ENCODE measurements at places on chromosomes 4 and X.

- no peak for DNase-seq
Observed at GRCh38 chr4:1285151-1285789, 4.4 kb upstream of the MAEA start.

GRCh38 chrX:105463473-105463872 is 243.0 kb upstream of the TEX13A start:
- no peak for DNase-seq

DNA sequence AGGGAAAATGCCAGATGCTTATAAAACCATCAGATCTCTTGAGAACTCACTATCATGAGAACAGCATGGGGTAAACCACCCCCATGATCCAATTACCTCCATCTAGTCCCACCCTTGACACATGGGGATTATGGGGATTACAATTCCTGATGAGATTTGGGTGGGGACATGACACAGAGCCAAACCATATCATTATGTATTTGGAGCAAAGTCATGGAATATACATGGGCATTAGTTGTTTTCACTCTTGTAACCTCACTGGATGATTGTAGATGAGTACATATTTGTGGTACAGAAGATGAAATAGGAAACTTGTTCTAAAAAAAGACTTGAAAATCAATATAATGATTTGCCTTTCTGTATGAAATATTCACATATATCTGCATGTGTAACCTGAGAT is 674.5 kb upstream of the BOD1L1 start:
- DNase-seq: no peak

- peak; percentile 93 for DNase-seq
Observed at GRCh38 chr4:80073473-80074008, 512 bp upstream of the ANTXR2 start.

- no peak for DNase-seq
Observed at GRCh38 chr4:31104043-31104442, 383.9 kb downstream of the PCDH7 start.

GRCh38 chrX:19799319-19800182 is 87.8 kb downstream of the SH3KBP1 start:
- DNase-seq: peak; percentile 33

- peak; percentile 85 for DNase-seq
Observed at GRCh38 chr4:56217343-56217890, 169.9 kb downstream of the AASDH start.

GRCh38 chrX:154093965-154094364 is 3.6 kb downstream of the MECP2 start:
- DNase-seq: no peak

- DNase-seq: no peak
Observed at GRCh38 chrX:84182516-84182915, 5.5 kb downstream of the RPS6KA6 start.

DNA sequence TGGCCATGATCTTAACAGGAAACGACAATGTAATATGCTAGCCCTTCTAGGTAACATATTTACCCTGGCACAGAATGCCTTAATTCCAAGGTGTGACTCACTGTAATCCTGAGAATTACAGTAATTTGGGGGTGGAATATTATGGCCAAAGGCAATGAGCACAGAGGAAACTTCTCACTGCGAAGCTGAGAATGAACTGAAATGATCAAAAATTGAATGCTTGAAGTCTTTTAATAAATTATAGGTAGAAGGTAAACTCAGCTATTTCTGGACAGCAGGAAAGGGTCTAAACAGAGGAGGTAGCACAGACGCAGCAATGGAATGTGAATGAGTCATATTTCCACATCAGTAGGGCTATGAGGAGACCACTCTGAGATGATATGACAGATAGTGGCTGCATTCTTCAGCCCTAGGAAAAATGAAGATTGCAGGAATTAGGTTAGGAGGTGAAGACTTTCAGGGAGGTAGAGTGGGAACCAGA is 312.6 kb downstream of the PACRGL start:
- no peak for DNase-seq

- no peak for DNase-seq
Observed at GRCh38 chr4:7395645-7396044, 39.1 kb downstream of the PSAPL1 start.

GRCh38 chrX:38935561-38935960 is 134.3 kb downstream of the MID1IP1 start:
- DNase-seq: no peak

GRCh38 chr4:2939383-2940243 is 23.6 kb downstream of the NOP14 start:
- no peak for DNase-seq

- DNase-seq: no peak
Observed at GRCh38 chr4:137125011-137125410, 407.3 kb downstream of the PCDH18 start.

DNA sequence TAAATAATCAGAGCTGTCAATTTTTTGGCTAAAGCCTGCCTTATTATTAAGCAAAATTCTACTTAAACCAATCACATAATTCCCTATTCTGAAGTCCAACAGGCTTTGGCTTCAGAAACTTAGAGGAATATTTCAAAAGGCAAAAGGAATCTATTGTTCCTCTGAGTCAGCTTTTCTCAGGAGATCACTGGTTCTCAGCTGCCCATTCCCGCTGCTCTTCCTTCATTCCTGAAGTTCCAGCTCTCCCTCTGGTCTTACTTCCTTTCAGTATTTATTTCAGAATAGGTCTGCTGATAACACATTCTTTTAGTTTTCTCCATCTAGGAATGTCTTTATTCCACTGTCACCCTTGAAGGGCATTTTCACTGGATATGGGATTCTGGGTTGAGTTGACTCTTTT is 133.7 kb downstream of the SOWAHB start:
- no peak for DNase-seq

GRCh38 chr4:187714957-187715356 is 280.6 kb upstream of the ZFP42 start:
- DNase-seq: no peak

DNA sequence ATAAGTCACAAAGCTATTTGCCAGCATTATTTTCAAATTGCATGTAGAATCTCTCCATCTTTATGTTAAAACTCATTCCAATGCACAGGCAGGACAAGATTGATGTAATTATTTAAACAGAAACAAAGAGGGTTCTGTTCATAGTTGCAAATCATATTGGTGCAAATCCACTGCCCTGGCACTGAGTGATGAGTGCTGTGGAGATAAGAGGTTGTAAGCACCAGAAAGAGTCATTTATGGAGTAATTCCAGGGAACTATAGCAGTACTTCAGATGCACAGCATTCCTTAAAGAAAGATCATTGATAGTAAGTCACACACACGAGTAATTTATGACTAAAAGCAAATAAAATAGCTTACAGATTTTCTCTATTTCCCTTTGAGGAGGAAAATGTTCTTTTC is 337.7 kb upstream of the CTSO start:
- no peak for DNase-seq

DNA sequence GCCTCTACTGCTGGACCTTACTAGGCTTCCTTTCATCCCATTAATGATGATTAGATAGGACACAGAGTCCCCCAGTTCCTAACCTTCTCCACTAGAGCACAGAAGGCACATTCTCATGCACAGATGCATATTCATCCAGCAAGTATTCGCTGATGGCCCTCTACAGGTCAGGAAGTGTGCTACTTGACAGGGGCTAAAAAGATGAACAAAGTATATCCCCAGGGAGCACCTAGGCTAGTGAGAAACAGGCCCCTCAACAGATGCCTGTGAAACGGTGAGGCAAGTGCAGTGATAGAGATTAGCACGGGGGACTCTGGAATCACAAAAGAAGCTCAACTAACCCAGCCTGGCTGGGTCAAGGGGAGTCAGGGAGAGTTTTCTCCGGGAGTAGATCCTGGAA is 95.8 kb downstream of the MGST2 start:
- peak; percentile 71 for DNase-seq

GRCh38 chr4:105956569-105956968 is 61.3 kb downstream of the NPNT start:
- no peak for DNase-seq

GRCh38 chr4:95027905-95028618 is 270.3 kb downstream of the BMPR1B start:
- no peak for DNase-seq

DNA sequence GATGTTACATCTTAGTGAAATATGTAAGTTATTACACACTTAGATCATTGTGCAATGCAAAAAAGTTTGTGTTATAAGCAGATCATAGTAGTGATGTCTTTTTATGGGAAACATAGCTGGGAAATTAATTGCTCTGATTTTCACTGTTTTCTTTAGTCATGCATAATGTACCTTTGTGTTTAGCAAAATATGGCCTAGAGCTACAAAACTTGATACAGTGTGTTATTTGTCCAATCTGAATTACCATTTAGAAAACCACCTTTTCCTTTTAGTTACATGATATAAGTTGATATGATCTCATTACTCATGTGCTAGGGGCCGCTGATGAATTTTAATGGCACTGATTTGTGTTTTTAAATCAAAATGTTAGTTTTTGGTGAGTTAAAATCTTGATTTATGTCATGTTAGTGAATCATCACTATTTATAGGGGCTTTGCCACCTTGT is 2.0 kb downstream of the BMPR1B start:
- no peak for DNase-seq

GRCh38 chr4:52248820-52249219 is 197.7 kb downstream of the SPATA18 start:
- no peak for DNase-seq

DNA sequence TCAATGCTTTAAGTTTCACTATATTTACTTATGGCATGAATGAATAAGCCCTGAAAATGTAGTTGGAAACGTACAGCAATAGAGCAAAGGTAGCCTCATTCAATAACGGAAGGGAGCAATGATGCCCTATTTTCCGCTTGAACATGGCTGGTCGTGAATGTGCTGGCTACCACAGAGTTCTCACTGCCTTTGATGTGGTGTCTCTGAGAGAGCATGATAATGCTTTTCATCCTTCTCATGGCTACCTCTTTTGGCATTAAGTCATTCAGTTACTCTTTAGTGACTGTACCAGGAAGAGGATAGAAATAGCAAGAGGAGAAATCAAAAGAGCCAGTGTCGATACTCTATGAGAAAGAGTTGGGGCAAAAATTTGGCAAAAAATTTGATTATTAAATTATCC is 308.0 kb downstream of the PPP3CA start:
- no peak for DNase-seq

DNA sequence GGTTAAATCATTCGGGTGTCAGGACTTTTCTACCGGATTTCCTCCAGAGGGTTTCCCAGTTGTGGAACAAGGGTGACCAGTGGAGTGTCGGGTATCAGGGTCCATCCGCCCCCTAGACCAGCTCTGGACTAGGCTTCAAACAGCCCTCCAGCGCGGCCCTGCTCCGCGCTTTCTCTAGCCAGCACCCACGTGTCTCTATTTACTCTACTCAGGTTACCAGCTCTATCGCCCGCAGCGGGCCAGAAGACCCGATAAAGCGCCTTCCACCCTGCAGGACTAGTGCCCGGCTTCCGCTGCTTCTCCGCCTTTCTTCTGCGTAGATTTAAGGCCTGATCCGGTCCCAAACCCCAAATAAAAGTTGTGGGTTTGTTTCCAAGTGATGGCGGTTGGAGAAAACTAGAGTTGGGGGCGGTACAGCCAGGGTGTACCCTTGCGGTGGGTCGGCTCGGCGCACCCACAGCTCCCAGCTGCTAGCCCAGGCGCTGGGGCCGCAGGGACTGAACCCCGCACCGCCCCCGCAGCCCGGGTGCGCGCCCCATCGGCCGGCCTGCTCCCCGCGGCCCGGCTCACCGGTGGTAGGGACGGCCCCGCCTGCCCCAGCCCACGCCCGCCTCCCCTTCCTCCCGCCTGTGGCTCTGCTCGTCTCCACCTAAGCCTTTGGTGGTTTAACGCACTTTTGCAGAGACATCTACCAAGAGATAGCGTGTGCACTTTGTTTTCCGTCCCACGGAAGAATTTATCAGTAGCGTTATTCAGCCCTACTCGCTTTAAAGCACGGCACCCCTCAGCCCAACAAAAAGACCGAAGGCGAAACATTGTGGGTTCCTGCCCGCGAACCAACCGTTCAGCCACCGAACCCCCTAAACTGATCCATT is 2.1 kb downstream of the LEF1 start:
- DNase-seq: peak; percentile 78

- DNase-seq: no peak
Observed at GRCh38 chrX:120668357-120668756, 38.5 kb upstream of the C1GALT1C1 start.

DNA sequence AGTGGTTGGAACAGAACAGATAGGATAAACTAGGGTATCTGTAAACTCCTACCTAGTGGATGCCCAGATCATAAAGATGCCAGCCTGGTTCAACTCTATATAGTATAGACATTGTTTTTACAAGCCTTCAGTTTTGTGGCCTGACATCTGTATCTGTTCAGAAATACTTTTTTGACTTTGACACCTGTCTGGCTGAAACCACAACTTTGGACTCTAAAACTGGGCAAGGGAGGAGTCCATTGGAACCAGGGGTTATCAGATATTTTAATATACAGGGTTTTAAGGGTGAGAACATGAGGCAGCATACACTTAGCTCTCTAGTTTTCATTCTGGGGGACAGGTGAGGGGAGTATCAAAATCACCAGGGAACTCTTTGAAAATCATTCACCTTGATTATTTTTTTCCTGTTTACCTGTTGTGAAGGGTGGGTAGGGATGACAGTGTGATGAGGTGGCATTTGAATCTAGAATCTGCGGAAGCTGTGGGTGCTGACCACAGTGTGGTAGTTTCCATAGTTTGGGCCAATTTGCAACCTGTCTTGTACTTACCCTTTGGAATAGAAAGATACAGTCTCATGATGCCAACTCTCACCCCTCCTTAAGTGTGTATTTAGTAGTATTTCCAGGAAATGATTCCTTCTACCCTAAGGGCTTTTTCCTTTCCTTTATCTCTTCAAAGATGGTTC is 20.6 kb downstream of the GAB1 start:
- no peak for DNase-seq

- no peak for DNase-seq
Observed at GRCh38 chrX:13894888-13895565, 78.1 kb upstream of the GPM6B start.

DNA sequence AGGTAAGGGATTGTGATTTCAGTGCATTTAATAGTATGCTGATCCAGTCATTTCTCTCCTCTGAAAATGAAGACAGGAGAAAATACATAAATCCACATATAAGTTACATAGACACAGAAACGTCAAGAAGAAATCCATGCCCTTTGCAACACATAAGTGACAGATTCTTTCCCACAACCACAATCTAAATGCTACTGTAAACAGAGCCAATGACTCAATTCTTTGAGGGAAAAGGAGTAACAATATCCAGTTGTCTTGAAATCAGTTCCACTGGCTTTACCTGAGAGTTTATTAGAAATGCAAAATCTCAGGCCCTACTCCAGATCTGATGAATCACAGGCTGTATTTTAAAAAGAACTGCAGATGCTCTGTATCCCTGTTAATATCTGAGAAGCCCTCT is 66.4 kb downstream of the ARAP2 start:
- no peak for DNase-seq

- no peak for DNase-seq
Observed at GRCh38 chr4:138507522-138507921, 265.4 kb upstream of the SLC7A11 start.

DNA sequence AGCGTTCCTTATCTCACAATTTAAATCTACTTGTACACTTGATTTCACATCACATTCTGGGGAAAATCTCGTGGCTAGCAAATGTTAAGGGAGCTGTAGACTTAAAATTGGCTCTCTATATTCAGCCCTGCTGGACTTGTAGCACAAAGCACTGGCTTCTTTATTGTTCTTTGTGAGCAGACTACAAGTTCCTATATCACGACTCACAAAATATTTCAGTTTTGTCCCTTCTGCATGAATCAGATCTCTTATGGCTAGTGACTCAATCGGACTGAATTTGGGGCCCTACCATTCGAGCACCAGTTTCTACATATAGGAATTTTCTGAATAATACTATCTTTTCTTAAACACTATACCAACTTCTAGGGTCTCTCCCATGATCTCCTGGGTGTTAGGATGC is 390.1 kb downstream of the ADAM29 start:
- no peak for DNase-seq

- DNase-seq: peak; percentile 75
Observed at GRCh38 chrX:150365051-150365989, 2.2 kb downstream of the MAMLD1 start.

- peak; percentile 32 for DNase-seq
Observed at GRCh38 chr4:105399532-105400161, 74.2 kb downstream of the PPA2 start.
